ENCODE measurements at places on chromosomes 1 and 21.

- DNase-seq, result no peak
These were observed 5.8 kb downstream of the HMGCS2 start for GRCh38 chr1:119762953-119763352.

DNA sequence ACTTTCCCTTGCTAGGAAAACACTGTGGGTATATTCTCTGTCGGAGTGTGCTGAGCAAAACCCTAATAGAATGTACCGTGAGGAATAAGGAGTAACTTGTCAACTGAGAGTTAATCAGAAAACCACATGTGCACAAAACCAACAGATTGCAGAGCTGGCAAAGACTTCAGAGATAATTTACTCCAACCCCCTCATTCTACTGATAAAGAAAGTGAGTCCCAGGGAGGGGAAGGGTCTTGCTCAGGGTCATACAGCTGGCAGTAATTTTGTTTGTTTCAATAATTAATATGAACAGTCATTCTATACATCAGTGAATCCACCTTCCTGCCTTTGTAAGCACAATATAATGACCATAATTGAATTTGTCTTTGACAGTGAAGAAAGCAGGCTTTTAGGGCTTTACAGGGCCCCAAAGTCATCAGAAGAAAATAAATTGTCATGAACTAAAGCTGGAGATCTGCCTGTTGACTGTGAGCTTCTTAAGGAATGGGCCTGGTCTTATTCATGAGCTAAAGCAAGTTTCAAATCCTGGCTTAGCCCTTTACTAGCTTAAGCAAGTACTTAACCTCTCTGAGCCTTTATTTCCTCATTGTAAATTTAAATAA, 67.2 kb upstream of the HOOK1 start:
- DNase-seq, result no peak

- DNase-seq, result no peak
These were observed 42.8 kb upstream of the USP24 start for GRCh38 chr1:55257958-55258357.

DNA sequence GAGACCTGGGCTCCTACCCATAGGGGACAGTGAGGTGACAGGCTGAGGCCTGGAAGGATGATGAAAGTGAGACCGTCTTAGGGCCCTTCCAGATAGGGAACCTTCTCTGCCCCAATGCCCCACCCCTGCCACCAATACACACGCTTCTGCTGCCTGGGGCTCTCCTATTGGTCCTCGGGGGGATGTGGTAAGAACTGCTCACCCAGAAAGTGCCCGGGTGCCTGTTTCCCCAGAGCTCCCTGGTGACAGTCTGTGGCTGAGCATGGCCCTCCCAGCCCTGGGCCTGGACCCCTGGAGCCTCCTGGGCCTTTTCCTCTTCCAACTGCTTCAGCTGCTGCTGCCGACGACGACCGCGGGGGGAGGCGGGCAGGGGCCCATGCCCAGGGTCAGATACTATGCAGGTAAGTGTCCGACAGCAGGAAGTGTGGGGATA, 948 bp downstream of the SEMA4A start:
- peak; percentile 52 for DNase-seq

- DNase-seq, result no peak
These were observed 1.8 kb downstream of the MYCL start for GRCh38 chr1:39899611-39900538.

DNA sequence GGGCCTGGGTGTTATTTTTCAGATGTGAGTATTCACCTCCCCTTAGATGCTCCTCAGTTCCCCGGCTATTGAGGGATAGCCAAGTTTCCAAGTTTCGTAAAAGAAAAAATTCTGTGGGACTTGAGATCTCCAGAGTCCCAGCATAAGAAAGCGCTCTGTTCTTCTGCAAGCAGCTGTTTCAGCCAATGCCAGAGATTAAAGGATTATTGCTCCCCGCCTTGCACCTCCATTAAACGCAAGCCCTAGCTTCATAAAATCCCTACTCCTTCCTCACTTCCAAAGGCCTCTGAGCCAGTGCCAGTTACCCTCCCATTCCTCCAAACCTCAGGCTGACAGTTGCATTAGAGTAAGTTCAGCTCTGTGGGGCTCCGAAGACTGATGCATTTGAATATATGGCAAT, 56.4 kb downstream of the CHIA start:
- DNase-seq, result no peak

DNA sequence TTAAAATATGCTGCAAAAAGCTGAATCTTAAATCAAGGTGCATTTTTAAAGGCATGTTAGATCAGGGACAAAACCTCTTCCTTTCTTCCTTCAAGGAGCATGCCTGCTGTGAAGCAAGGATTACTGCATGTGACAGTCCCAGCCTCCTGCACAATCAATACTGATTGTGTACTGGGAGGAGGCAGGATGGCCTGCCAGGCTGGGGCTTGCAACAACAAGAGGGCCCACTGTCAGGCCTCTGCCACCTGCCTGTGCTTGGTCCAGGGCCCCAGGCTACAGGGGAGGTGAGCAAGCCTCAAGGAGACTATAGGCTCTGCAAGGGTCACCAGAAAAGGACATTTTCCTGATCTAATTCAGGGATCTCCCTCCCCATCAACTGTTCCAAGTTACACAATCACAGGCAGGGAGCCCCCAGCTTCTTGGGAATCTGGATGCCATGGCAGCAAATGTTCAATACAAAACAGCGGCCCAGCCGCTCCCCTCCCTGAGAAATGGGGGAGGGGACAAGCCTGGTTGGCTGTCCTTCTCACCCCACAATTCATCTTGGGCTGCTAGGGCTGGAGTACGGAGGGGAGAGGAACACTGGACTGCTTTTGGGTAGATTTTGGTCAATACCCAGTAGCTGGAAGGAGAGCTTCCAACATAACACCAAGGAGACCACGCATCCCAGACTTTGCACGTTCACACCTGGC, 76.7 kb downstream of the SSBP3 start:
- DNase-seq, result no peak

DNA sequence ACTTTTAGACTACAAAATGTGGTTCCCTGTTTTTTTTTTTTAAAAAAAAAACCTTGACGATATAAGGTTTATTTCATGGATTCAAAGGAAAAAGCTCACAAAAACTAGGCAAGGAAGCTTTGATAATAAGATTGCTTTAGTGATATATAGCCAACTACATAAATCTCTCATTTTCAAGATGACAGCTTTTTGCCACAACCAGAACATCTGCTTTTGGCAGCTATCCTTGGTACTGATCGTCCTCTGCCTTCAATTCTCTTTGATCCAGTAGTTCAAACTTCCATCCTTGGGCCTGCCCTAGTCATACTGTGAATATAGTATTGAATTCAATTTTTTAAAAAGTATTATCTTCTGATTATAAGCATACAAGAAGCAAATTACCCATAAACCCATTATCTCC, 72.9 kb upstream of the CD53 start:
- DNase-seq, result no peak

DNA sequence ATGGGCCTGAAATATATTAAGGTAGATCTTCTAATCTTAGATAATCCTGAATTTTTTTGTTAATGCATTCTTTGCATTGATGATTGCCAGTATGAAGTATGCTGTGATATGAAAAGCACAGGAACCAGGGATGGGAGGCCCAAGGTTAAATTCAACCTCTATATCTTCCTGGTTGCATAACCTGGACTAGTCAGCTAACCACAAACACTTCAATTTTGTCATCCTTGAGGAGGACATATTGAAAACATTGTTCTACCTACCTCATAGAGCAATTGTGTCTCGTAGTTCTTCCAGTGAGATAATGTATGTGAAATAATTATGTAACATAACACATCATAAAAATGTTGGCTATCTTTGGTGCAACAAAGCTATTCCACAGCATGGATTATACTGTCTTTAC, 25.6 kb downstream of the PDC start:
- no peak for DNase-seq

DNA sequence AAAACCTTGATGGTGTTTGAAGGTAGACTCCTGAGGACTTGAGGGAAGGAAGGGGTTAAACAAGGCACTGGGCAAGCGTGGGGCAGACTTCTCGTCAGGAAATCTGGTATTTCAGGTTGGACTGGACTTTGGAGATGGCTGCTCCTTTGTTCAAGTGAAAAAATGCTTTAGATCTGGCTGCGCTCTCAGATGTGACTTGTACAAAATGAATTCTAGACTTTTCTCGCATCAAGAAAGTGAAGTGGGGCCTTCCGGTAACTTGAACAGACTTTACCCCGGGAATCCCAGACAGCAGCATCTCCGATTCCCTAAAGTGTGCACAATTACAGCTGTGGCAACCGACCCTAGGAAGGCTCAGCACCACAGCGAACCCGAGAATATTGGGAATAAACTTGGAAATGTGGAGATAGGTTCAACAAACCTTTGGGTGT, 44.3 kb upstream of the ERRFI1 start:
- peak; percentile 93 for DNase-seq

GRCh38 chr21:39385299-39386145, 36.6 kb upstream of the HMGN1 start:
- peak; percentile 55 for DNase-seq

DNA sequence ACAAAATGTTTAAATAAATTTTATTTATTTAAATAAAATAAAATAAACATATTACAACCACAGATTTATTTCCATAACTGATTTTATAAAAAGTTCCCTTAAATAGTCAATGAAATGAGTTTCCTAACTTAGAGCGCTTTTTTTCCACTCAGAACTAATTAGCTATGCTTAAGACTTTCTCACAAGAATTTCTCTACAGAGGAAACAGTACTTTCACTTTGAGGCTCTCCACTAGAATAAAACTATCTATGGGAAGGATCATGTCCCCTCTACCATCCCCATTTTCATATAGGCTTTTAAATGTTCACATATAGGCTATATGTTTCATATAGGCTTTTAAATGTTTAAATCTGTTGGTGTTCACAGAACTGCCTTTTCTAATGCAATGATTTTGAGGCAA, 40.0 kb upstream of the DPH5 start:
- no peak for DNase-seq

GRCh38 chr21:37593015-37593414, 226.4 kb downstream of the DYRK1A start:
- DNase-seq, result no peak

- DNase-seq, result no peak
These were observed 2.2 kb downstream of the IL10RB start for GRCh38 chr21:33268393-33268736.

DNA sequence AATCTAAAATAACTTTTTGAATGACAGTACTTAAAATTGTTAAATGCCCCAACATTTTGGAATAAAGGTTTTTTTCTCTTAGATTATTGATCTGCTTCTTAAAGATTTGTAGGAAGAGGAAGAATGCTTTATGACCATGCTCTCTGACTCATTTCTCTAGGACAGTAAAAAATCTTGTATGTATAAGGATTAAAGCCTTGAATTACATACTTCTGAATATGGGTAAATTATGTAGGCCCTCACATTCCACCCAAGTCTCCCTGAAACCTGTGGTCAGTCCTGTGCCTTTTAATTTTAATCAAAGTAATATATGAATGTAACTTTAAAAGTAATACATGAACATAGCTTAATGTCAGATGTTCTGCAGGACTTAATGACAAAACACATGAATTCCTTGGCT, 50.5 kb downstream of the ABCD3 start:
- no peak for DNase-seq

DNA sequence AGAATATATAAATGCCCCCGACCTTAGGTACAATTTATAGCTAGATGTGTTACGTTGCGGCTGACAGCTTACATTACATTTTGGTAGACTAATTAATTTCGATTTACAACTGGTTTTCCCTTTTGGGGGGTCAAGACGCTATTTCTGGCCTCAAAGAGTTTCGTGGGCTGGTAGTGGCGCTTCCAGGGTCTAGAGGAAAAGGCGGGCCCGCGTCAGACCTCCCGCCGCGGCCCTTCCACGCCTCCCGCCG, 391 bp downstream of the IFT25 start:
- no peak for DNase-seq

GRCh38 chr1:224433041-224433691, 1.4 kb downstream of the WDR26 start:
- DNase-seq, result no peak

GRCh38 chr1:71719330-71719729, 563.0 kb downstream of the NEGR1 start:
- DNase-seq, result no peak

GRCh38 chr1:30149226-30149625, 574.2 kb downstream of the MATN1 start:
- DNase-seq, result peak; percentile 15

DNA sequence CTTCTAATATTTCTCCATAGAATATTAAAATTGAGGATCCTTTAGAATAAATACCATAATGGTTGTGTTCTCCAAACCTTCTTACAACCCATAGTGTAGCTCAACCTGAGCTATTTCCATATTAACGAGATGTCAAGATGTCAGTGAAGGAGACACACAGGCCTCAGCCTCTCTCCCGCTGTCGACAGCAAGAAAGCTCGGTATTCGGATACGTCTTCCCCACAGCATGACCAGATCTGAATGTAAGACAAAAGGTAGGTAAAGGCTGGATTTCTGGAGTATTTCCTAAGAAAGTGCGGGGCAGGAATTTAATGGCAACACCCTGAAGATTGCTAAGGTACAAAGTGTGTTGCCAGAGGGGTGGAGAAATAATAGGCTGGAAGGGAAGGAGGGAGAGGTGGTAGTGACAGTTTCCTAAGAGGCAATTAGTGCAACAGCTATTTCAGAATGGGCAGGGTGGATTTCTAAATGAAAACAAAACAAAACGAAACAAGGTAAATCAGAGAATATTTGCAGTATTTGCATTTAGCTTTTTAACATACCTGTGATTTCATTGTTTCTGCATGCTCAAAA, 1.7 kb downstream of the ADSS2 start:
- DNase-seq, result no peak

- DNase-seq, result no peak
These were observed 25.3 kb downstream of the GABPA start for GRCh38 chr21:25760061-25760460.

- no peak for DNase-seq
These were observed 159.1 kb upstream of the RAB4A start for GRCh38 chr1:229111703-229112319.

GRCh38 chr1:54955359-54955758, 25.1 kb upstream of the TMEM61 start:
- DNase-seq, result no peak
